ENCODE measurements at places on chromosomes 12 and 14.

DNA sequence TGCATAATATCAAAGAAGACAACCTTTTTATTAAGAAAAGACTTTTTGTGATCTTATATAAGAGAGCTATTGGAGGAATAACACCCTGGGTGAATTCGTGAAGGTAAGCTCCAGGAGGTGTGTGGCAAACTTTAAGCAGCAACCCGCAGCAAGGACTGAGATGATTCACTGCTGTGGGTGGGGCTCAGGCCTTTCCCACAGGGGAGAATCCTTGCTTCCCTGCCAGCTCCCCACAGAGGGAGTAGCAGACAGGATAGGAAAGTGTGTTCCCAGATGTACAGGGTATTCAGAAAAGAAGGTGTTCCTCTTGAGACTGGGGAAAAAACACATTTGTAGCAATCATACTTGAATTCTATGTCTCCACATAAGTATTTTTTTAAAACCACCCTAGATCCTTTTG lies 9.2 kb downstream of the NDUFA12 start:
- no peak for DNase-seq

- no peak for DNase-seq
Measured at GRCh38 chr12:1826867-1827705, 6.7 kb downstream of the LRTM2 start.

- no peak for DNase-seq
Measured at GRCh38 chr14:23610090-23610814, 25.9 kb upstream of the DHRS2 start.

- peak; percentile 39 for DNase-seq
Measured at GRCh38 chr12:119544765-119545625, 48.6 kb upstream of the TMEM233 start.

GRCh38 chr12:70553391-70553859 lies 83.8 kb downstream of the PTPRB start:
- no peak for DNase-seq

DNA sequence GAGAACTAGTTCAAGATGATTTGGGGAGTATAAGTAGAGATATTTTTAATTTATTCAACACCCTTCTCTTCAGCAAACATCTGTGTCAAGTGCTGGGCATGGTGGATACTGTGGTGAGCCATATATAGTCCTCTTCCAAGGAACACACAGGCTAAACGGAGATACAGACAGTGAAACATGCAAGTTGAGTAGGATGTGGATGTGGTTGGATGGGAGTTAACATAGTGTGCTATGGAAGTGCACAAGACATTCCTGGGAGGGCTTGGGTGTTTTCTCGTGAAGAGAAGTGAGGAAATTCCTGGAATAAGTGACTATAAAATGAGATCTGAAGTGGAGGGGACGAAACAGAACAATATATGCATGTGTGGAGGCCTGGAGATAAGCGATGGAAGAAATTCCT lies 181.1 kb upstream of the NPAS3 start:
- no peak for DNase-seq

DNA sequence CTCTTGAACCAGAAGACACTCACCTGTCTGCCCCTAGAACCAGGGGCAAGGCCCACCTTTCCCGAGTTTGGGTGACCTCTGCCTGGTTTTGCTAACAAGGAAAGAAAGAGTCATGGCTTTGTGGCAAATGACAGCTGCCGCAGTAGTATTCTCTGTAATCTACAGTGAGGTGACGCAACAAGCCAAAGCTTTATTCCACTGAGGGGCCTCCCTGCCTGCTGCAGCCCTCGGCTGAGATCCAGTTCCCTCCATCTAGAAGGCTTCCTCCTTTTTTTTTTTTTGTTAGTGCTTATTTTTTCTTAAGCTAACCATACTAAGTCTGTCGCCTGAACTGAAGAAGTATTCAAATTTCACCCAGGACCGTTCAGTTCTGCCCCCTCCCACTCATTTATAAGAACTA lies 142.3 kb upstream of the TMCC3 start:
- DNase-seq: no peak

DNA sequence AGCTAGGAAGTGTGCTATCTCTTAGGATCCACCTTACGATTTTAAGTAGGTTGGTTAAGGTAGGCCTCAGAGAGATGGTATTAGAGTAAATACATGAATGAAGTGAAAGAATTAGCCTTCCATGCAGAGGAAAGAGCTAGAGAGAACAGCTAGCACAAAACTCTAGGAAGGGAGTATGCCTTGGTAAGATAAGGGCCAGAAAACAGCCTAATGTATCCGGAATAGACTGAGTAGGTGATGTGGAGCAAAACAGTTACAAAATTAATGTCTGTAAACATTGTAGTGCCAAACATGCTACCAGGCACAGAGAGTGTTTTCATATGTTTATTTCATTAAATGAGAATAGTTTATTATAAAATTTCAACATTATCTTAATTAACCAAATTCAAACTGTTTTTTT lies 315.1 kb downstream of the SOX5 start:
- no peak for DNase-seq

DNA sequence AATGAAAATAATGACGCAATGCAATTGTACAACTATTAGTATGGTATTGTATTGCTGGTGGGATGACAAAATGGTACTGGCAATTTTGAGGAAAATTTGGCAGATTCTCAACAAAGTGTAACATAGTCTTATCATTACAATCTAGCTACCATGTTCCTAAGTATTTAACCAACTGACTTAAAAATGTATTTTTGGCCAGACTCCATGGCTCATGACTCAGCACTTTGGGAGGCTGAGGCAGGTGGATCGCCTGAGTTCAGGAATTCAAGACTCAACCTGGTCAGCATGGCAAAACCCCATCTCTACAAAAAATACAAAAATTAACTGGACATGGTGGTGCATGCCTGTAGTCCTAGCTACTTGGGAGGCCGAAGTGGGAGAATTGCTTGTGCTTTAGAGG lies 1409.5 kb downstream of the AACS start:
- DNase-seq: no peak

DNA sequence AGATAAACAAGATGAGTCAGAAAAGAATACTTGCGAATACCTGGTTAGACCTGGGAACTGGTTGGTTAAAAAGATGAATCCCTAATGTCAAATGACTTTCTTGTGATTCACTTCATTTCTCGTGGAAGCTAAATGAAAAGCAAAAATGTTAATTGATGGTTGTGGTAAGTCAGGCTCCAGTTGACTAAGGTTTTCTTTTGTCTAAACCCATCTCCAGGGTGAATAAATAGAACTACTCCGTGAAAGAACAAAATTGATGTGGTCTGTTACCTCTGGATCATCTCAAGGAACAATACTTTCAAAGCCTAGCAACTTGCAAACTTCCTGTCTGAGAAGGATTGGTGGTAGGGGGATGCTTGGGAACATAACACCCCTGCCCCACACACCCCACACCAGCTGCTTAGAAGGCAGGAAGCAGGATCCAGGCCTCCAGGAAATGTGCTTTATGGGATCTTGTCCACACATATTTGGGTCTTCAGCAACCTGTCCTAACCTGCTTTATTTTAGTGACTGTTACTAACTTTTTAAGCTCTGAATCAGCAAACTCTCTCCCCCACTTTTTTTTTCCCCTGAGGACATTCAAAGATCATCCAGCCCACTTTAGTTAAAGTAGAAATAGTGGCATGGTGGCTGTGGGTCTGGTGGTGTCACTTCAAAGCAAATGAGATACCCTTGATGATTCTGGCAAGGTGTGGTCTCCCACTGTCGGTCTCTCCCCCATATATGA lies 60.4 kb upstream of the PTHLH start:
- DNase-seq: no peak

DNA sequence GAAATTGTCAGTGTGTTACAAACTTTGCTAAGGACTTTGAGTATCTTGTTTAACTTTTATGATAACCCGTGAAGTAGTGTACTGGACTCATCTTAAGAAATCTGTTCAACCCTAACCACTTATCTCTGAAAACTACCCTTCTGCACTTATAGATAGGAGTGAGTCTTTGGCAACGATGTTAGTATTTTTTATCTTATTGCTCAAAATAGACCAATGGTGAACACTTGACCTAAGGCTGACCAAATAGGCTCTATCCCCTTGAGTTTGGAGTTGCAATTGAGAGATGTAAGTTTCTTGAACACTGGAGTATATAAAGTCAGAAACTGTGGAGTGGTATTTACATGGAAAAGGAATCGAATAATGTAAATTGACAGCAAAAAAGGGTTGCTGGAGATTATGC lies 786.1 kb downstream of the TMTC2 start:
- DNase-seq: no peak

- no peak for DNase-seq
Measured at GRCh38 chr12:91622037-91622436, 439.4 kb upstream of the DCN start.

DNA sequence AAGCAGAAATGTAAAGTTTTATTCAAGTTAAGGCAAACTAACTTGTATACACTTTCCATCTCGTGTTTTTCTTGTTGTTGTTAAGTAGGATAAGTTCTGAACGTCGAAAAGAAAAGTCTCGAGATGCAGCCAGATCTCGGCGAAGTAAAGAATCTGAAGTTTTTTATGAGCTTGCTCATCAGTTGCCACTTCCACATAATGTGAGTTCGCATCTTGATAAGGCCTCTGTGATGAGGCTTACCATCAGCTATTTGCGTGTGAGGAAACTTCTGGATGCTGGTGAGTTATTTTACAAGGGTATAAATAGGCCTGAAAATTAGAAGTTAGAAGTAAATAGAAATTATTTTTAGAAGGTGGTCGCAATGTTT lies 25.0 kb downstream of the HIF1A start:
- no peak for DNase-seq

DNA sequence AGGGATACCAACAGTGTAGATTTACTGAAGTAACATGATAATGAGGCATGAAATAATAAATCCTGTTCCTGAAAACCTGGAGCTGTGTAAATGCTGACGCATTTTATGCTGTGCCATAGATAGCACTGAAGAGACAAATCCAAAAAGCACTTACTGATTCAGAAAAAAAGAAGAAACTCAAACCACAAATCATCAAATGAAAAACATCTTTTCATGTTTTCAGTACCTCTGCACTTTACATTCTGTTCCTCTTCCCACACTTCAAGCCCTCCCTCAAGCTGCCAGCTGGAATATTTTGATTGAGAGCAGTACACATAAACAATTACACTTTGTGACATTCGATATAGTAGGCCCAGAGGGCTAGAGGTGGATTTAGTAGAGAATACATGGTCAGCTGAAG lies 362.3 kb downstream of the NAV3 start:
- DNase-seq: no peak

DNA sequence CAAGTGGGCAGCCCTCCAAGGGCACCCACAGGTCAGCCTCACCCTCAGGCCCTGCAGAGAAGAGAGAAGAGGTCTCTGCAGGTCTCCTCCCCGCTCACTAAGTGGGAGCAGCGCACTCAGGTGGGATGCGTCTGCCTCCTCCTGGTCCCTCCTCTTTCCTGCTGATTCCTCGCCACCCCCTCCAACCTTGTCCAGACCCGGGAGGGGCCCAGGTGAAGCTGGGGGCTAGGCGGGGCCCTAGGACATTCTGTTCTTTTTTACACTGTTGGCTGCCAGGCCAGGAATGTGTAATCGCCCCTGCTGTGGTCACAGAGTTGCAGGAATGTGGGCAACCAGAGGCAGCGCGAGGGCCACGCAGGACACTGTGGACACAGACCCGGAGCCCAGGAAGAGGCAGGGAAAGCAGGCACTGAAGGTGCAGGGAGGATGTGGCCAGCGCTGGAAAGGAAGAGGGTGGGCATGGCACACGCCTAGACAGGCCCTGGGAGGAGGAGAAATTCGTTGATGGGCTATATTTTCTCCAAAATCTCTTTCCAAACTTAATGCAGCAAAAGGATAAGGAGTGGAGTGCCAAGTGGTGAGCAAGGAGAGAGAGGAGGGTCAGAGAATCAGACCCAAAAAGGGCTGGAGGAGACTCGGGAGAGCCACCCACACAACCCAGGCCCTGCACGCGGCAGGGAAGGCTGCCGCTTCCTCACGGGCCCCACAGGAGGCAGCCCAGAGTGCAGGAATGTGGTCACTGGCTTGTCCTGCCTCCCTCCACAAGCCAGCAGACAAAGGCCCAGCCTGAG lies 911 bp upstream of the SCNN1A start:
- DNase-seq: peak; percentile 59

DNA sequence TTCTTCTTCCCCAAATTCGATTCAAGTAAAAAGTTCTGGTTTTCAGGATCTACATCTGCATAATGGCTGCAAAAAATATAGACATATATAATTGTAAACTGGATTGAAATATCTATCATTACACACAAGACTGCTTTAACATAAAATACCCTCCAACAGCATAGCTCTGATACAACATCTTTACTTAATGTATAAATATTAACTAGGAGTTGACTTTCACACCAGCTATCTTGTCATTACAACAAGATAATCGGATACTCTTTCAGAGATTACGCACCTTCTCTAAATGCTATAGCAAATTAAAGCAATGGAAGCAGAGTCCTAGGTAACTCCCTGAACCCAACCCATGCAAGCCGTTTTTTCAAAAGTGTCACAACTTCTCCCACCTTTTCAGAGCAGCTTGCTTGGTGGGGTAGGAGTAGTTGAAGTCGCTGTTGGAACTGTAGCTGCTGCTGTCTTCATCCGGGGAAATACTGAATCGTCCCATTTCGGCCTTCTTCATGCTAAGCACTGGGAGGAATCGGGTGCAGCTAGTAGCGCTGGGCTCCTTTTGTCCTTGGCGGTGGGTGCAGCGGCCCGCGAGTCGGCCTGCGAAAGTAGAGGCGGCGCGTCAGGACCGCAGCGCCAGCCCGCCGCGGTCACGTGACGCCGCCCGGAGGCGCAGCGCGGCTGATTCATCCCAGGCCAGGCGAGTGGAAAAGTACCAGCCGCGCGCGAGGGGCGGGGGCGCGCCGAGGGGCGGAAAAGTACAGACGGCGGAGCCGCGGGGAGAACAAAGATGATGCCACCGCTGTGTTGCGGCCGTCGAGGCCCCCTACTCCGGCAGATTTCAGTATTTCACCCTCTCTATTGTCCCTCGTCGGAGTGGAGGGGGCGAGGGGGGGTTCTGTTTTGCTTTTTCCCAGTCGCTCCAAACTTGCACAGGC lies 1.5 kb downstream of the SLC38A2 start:
- peak; percentile 92 for DNase-seq

DNA sequence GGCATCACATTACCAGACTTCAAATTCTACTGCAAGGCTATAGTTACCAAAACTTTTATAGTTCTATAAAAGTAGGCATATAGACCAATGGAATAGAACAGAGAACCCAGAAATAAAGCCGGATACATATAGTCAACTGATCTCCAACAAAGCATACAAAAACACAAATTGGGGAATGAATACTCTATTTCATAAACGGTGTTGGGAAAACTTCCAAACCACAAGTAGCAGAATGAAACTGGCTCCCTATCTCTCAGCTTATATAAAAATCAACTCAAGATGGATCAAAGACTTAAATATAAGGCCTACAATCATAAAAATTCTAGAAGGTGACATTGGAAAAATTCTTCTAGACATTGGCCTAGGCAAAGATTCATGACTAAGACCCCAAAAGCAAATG lies 187.9 kb upstream of the PLXNC1 start:
- DNase-seq: no peak

DNA sequence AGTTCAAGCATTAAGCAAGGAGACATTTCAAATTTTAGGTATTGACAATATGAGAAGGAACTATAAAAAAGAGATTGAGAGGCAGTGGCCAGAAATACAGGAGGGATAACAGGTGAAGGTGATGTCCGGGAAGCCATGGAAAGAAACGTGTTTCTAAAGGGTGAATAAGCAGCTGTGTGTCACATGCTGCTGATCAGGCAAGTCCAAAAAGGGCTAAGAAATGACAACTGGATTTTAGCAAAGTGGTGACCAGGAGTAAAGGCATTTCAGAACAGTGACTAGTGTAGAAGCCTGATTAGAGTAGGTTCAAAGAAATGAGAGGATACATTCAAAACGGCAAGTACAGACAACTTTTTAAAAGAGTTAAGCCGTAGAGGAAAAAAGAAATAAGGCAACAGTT lies 204.3 kb upstream of the DIO2 start:
- no peak for DNase-seq

GRCh38 chr14:84493779-84494178 lies 1036.2 kb upstream of the FLRT2 start:
- no peak for DNase-seq

GRCh38 chr12:46770501-46771183 lies 55.2 kb downstream of the SLC38A4 start:
- DNase-seq: peak; percentile 36
